NCI-H460 (cell line): ENCODE measurements at places on chromosomes 3 and 15.

DNA sequence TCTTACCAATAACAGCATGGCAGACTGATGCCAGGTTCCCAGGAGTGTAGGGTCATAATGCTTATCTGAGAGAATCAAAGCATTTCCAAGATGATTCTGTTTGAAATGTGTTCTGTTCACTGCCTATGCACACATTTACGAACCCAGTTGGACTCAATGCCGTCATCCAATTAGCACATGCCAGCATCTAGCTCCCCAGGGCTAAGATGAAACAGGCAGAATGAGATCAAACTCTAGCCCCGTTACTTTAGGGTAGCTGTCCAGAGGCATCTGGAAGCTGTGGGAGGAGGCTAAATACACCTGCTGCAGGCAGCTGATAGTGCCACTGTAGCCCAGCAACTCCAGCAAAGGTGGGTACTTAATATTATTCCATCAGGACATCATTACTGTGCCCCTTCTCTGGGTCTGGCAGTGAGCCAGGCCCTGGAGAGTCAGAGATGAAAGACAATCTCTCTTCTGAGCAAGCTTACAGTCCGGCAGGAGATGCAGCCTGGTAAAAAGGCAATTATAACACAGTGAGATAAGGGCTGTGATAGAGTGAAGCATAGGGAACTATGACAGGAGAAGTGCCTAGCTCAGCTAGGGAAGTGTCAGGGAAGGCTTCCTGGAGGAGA, 156.4 kb upstream of the PPP2R3A start:
- DNase-seq = no peak

DNA sequence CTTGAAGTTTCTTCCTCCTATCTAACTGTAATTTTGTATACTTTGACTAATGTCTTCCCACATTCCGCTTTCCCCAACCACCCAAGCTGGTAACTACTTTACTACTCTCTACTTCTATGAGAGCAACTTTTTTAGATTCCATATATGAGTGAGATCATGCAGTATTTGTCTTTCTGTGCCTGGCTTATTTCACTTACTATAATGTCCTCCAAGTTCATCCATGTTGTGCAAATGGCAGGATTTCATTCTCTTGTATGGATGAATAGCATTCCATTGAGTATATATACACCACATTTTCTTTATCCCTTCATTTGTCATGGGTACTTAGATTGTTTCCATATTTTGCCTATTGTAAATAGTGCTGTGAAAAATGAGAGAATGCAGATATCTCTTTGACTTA, 78.5 kb upstream of the CCNL1 start:
- no peak for DNase-seq

DNA sequence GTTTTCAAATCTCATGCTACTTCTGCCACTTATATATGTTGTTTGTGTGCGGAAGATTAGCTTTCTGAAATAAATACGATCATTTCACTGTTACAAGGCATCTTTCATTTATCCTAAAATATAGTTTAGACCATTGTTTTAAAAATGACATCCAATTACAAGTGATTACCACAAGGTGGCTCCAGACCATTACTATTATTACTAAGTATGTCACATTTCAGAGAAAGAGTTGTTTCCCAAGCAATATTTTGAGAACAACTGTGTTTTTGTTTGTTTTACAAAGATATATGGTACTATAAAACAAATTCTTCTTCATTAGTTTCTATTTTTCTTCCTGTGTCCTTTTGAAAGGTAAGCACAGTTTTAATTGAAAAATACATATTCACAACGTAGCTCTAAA, 136.0 kb upstream of the RAP2B start:
- DNase-seq = peak; percentile 34

DNA sequence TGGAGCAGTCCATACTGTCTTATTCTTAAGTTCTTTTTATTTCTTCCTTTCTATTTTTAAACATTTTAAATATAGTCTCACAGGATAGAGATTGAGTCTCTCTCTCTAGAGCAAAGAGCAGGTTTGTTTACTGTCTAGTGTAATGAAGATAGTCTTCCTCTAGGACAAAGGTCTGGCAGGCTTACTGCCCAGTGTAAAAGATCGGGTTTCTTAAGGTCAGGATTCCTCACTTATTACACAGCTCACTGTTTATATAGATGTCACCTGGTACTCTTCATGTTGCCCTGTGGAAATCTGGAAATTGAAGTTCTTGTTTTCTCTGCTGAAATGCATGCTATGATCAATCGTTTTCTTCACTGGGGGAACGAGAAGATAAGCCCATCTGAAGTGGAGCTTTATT, 76.0 kb downstream of the ZBBX start:
- no peak for DNase-seq

GRCh38 chr3:137948400-137949072, 61.4 kb upstream of the CLDN18 start:
- no peak for DNase-seq
